ENCODE measurements at places on chromosomes 16 and 17. TPM values are rescaled to one million over a fixed set of nuclear protein-coding genes. Genes with fewer than 3 reads are reported as not detected.

DNA sequence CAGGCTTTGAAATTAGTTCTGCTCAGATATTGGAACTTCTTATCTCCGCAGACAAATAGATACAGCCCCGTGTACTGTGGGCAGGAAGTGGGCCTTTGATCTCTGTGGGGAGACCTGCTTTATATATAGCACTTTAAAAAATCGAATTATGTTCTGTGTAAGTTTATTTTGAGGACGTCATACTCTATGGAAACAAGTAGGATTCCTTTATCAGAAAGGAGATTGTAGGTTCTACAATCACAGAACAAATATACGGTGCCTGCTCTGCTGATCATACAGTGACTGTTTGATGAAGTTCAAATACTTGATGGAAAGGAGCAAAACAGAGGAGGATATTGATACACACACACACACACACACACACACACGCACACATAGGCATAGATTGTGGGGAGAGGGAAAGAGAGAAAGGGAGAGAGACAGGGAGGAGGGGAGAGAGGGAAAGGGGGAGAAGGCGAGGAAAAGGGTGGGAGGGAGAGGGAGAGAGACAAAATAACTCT, 14.7 kb upstream of the TMEM220 start:
- no peaks in the 10 kb centered on the region for H3K36me3 ChIP-seq
- H3K27me3 ChIP-seq = no peaks in the 10 kb centered on the region
- H3K27ac ChIP-seq = no peak overlapping the region
- no peaks in the 10 kb centered on the region for H3K4me1 ChIP-seq
- no peak for DNase-seq
- no peak overlapping the region for H3K4me3 ChIP-seq

Gene CRYM
- polyA plus RNA-seq = not detected

- peak overlapping the region; percentile 22 for H3K4me3 ChIP-seq
- no peaks in the 10 kb centered on the region for H3K27me3 ChIP-seq
- DNase-seq = no peak
- peaks cover 20% of the 10 kb centered on the region for H3K36me3 ChIP-seq
- H3K4me1 ChIP-seq = peaks cover 39% of the 10 kb centered on the region
These were observed 68.8 kb downstream of the CMIP start for GRCh38 chr16:81513204-81514040.

DNA sequence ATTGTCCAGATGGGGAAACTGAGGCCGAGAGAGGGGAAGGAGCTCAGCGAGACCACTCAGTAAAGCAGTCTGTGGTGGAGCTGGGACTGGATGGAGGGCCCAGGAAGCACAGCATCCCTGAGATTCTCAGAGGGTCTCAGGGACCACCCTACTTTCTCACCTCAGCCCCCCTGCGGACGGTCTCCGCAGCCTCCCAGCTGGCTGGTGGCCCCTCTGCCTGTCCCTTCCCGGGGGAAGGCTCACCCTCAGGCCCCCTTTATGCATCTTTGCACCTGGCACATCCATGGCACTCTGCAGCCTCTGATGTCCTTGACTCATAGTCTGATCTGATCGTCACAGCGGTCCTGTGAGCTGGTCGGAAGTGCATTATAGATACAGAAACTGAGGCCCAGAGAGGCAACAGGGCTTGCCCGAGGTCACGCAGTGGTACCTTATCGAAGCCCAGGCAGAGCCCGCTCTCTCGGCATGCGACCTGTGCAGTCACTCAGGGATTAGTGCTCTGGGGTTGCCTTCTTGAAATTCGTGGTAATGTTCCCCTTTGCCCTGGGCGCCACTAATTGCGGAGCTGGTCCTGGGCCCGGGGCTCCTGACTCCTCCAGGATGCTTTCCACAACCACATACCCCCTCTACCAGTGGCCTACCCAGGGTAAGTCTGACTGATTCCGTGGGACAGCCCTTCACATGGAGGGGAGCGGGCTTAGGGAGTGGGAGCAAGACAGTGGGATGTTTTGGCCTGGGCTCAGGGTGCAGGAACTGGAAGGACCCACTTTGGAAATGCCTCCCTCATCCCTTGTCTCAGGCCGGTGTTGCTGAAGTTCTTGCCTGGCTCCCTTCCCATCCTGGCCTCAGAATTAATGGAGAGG, 24.4 kb downstream of the RAB11FIP4 start:
- DNase-seq = no peak
- H3K27ac ChIP-seq = no peak overlapping the region
- no peak overlapping the region for H3K4me3 ChIP-seq
- H3K4me1 ChIP-seq = peaks cover 25% of the 10 kb centered on the region

DNA sequence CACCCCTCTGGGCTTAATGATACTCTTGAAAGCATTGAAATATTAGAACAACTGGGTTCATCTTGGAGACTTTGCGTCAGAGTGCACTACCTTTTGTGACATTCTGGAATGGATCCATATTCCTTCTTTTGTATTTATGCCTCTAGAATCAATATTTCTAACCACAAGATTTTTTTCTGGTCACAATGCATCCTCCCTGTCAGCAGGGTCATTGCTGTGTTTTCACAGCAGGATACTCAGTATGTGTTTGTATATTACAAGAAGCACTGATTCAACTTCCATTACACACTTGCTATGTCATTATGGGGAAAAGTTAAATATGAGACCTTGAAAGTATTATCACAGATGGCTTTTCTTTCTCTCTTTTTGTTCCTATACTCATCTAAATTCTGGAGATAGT, 370.0 kb downstream of the HS3ST3B1 start:
- peaks cover 20% of the 10 kb centered on the region for H3K4me1 ChIP-seq
- no peaks in the 10 kb centered on the region for H3K27me3 ChIP-seq
- DNase-seq = no peak
- H3K27ac ChIP-seq = no peak overlapping the region
- H3K36me3 ChIP-seq = no peaks in the 10 kb centered on the region
- no peak overlapping the region for H3K4me3 ChIP-seq

DNA sequence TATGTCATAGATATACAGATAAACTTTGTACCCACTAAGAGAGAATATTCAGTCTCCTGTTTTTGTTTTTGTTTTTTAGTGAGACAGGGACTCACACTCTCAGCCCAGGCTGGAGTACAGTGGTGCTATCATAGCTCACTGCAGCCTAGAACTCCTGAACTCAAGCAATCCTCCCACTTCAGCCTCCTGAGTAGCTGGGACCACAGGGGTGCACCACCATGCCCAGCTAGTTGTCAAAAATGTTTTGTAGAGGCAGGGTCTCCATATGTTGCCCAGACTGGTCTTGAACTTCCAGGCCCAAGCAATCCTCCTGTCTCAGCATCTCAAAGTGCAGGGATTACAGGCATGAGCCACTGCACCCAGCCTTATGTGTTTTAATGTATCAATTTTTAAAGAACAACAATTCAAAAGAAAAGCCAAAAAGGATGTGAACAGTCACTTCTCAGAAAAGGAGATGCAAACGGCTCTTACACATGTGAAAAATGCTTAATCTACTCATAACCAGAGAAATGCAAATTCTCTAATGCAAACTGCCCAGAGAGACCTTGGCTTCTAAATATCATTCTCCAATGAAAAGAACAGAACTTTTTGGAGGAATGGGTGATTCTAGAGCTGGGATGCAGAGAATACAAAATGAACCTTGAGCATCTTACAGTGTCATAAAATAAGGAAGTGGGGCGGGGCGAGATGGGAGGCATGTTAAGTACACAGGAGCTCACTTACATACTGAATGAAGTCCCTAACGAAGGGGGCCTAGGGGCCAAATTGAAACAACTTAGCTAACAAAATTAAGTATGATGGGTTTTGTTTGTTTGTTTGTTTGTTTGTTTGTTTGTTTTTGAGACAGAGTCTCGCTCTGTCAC, 7.3 kb upstream of the CMTM3 start:
- H3K4me1 ChIP-seq = peaks cover 11% of the 10 kb centered on the region
- H3K36me3 ChIP-seq = no peaks in the 10 kb centered on the region
- DNase-seq = peak; percentile 23
- no peak overlapping the region for H3K4me3 ChIP-seq
- H3K27me3 ChIP-seq = no peaks in the 10 kb centered on the region

Gene TEKT1
- polyA plus RNA-seq = not detected

DNA sequence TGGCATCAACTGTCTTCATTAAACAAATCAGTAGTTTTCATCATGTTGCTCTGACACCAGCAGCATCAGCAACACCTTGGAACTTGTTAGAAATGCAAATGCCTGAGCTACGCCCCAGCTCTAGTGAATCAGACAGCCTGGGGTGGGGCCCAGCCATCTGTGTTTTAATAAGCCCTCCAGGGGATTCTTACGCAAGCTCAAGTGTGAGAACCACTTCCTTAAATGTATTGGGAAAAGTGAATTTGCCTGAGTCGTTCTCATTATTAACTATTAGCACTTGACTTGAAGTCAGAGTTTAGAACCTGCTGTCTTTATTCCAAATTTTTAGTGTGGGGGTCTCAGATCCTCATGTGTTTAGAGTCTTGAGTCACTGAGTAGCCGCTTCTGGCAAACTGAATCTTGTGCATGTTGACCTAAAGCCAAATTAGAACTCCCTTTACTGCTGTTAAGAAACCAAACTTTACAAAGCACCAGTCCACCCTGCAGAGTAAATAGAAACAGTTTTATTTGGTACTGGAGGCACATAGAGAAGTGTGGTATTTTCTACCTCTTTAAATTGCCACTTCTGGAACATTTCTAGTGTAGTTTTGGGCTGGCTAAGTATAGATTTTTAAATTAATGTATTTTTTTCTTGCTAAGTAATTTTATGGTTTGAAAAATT, 137.4 kb upstream of the COX10 start:
- no peaks in the 10 kb centered on the region for H3K36me3 ChIP-seq
- H3K4me3 ChIP-seq = peak overlapping the region; percentile 37
- no peaks in the 10 kb centered on the region for H3K27me3 ChIP-seq
- peak; percentile 98 for DNase-seq

DNA sequence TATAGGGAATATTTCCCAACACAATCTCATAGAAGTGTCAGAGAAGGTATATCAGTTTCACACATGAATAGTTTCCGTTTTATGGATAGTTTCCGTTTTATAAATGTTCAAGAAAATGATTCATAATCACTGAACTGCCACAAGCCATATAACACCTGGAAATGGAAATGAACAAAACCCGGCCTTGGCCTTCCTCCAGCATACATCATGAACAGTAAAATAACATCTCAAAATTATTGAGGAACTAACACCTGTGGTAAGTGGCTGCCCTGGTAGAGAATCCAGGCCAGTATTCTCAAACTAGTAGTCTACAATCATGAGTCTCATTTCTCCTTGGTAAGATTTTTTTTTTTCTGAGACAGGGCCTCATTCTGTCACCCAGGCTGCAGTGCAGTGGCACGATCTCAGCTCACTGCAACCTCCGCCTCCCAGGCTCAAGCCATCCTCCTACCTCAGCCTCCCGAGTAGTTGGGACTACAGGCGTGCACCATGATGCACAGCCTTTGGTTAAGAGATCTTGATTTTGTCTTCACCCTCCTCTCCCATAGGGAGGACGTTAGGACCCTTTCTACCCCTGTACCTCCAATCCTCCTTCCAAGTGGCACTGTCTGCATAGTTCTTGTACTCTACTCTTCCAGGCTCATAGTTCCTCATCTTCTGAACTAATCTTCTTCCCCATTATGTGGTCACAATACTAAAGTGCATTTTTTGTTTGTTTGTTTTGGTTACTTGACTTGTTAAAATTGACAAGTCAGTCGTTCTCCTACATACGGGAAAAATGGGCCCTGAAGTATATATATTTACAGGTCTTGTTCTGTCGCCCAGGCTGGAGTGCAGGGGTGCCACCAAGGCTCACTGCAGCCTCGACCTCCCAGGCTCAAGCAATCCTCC, 15.0 kb upstream of the RGS9 start:
- peak overlapping the region; percentile 86 for H3K4me3 ChIP-seq
- H3K4me1 ChIP-seq = peaks cover 14% of the 10 kb centered on the region
- H3K27ac ChIP-seq = peak overlapping the region; percentile 76
- H3K36me3 ChIP-seq = no peaks in the 10 kb centered on the region

Gene TNFSF12
- 50.2 TPM for polyA plus RNA-seq

DNA sequence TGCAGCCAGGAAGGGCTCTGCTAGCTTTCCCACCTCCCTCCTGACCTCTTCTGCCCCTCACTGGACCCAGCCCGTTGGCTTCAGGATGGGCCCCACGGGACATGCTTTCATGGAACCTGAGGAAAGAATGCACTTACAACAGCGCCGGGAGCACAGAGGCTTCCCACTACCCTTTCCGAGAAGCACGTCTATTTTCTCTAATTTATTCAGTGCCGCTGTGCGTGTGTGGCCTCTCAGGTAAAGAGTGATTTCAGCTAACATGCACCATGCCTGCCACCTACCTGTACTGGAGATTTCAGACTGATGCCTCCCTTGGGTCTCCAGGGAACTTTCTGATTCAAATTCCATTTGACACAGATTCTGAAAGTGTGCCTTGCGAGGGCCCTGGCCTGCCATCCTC, 140.1 kb downstream of the CYLD start:
- no peak overlapping the region for H3K27ac ChIP-seq
- no peak for DNase-seq
- H3K4me3 ChIP-seq = no peak overlapping the region
- H3K4me1 ChIP-seq = peaks cover 10% of the 10 kb centered on the region

- no peak overlapping the region for H3K4me3 ChIP-seq
- H3K27me3 ChIP-seq = no peaks in the 10 kb centered on the region
- no peak overlapping the region for H3K27ac ChIP-seq
These were observed 23.8 kb upstream of the SLC12A3 start for GRCh38 chr16:56841233-56841632.

Gene MGAT5B
- polyA plus RNA-seq = not detected

Gene ZPBP2
- polyA plus RNA-seq = not detected

DNA sequence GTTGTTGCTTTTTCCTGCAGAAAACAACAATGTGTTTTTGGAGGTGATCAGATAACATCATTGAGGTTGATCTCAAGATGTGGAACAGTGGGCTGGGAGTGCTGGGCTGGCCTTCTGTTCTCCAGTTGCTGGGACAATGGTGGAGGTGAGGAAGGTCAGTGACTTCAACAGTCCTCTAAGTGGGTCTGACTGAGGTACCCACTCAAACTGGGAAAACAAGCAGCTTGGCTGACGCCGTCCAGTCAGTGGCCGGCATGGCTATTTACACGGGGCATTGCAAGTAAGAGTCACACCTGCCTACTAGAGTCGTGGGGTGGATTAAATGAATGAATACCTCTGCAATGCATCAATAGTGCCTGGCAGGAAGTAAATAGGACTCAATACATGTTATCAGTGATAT, 386.7 kb upstream of the ZFHX3 start:
- H3K36me3 ChIP-seq = no peaks in the 10 kb centered on the region
- H3K4me1 ChIP-seq = no peaks in the 10 kb centered on the region
- H3K27ac ChIP-seq = no peak overlapping the region
- H3K4me3 ChIP-seq = no peak overlapping the region

Gene ABCC3
- 57.9 TPM for polyA plus RNA-seq

Gene DHRS7C
- not detected for polyA plus RNA-seq

Gene RHBDF2
- polyA plus RNA-seq = 124 TPM

Gene IL34
- not detected for polyA plus RNA-seq

Gene TBX6
- 0.11 TPM for polyA plus RNA-seq

GRCh38 chr17:39173080-39173479, 7.1 kb upstream of the ARL5C start:
- H3K4me3 ChIP-seq = no peak overlapping the region
- peaks cover 25% of the 10 kb centered on the region for H3K4me1 ChIP-seq
- DNase-seq = no peak
- H3K36me3 ChIP-seq = peaks cover 6% of the 10 kb centered on the region

Gene PRRT2
- not detected for polyA plus RNA-seq

Gene GHDC
- polyA plus RNA-seq = 20.0 TPM
